ENCODE measurements at places on chromosomes 5 and 9.
A peak's percentile ranks its signal among the peaks of the same experiment; 100 is the strongest.

GRCh38 chr5:148957591-148958202 is 105.2 kb downstream of the SH3TC2 start:
- DNase-seq = peak; percentile 14

DNA sequence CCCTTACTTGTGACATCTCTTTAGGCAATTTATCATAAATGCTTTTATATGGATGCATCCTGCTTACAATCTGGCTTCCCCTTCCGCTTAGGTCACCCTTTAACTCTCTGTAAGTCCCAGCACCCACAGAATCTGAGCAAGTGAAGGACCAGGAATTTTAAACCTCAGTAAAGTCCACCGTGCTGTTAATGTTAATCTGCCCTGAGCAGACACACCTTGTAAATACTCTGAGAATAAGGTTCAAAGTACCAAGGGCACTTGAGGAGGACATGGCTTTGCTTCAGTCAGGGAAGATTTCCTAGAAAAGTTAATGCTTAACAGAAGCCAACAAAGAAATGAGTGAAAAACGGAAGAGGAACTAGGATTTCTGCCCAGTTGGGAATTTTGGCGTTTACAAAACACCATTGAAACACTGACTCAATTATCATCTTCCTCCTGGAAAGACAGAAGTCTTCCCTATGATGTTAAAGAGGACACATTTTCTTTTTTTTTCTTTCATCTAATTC is 26.4 kb upstream of the TTC39B start:
- DNase-seq = no peak

- DNase-seq = no peak
These were observed 26.0 kb downstream of the SPRY4 start for GRCh38 chr5:142298789-142299188.

DNA sequence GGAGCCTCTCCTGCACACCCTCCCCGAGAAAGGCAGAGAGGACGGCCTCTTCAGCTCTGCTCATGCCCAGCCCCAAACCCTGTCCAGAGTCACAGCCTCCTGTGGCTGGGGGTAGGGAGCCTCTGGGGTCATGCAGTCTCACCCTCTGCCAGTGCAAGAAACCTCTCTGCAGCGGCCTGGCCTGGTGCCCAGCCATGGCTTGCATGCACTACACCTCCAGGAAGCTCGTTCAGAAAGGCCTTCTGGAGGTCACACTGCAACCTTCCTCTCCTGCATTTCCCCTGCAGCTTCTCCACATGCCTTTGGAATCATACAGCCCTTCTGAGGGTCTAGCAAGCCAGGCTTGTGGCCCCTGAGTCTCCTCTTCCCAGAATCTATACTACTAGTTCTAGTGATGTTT is 17.9 kb downstream of the CSF1R start:
- DNase-seq = no peak

DNA sequence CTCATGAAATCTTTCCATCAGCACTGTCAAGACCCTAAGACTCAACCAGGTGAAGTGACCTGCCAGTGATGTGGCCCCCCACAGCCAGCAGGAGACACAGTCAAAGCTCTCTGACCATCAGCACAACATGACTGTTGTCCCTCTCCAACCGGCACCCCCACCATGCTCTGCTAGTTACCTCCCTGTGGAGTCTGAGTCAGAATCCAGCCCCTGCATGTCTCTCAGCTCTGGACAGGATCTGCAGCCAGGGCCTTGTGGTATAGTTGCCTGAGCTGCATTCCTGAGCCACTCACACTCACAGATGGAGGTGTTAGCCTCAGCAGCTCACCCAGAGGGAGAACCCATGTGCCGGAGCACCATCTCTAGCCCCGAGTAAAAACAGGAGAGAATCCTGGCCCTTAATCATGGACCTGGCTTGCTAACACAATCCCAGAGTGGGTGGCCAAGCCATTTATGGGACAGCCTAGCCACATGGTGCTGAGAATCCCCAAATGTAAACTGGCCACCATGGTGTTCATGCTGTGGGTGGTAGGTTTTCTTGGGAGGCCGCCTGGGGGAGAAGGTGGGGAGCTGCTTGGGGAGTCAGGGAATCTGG is 237.8 kb downstream of the PAPPA start:
- no peak for DNase-seq

DNA sequence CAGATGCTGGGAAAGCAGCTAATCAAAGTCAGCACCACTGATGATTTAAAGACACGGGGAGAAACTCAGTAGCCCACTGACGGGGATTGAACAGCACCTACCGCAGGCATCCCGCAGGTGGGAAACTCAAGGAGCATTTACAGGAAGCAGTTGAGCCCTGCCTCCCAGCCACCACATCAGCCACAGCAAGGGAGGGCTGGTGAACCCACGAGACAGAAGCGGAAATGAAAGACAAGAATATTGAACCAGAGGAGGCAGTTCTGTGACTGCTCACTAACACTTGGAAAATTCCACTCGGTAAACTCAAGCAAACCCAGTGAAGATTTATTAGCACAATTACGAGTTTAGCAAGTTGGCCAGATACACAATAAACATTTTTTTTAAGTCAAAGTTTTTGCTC is 10.6 kb upstream of the FAM163B start:
- no peak for DNase-seq

GRCh38 chr5:129460936-129461710 is 1.0 kb downstream of the ADAMTS19 start:
- DNase-seq = no peak

DNA sequence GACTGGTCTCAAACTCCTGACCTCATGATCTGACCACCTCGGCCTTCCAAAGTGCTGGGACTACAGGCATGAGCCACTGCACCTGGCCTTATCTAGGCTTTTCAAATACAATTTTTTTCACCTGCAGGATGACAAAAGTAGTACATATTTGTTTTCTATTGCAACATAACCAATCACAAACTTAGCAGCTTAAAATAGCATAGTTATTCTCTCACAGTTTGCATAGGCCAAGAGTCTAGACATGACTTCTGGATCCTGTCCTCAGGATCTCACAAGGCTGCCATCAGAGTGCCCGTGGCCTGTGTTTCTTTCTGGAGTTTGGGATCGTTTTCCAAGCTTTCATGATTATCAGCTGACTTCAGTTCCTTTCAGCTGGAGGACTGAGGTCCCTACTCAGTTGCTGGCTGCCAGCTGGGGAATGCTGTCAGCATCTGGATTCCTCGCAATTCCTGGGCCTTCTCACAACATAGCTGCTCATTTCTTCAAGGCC is 348.9 kb downstream of the ARHGEF28 start:
- DNase-seq = no peak

DNA sequence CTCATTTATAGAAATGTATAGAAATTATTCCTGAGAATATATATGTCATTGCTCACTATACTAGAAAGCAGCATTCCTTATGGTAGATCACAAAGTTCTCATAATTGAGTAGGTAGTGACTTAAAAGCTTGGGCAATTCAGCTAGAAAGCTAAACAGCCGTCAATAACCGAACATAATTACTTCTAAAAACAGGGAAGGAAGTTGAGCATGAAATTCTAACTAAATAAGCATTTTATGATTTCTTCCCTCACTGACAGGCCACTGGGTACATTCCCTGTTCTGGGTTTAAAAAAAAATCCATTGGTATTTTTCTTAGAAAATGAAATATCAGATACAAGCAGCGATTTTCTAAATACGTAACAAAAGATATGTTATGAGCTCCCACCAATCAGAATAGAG is 91.1 kb upstream of the DAB2 start:
- DNase-seq = no peak

DNA sequence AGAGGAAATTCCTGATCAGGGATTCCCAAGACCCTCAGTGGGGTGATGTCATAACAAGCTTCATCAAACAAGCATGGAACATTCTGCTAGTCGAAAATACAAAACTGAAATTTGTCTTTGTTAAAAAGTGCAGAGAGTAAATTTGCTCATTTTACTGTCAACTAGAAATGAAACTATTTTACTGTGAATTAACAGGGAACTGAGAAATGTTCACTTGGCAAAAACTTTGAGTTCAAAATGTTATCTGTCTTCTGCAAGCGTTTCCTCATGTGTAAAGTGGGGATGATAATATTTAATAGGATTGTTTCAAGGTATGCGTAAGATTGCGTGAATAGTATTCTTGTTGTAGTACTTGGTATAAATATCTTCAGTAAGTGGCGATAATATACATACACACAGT is 45.4 kb downstream of the ALDH1A1 start:
- DNase-seq = no peak

DNA sequence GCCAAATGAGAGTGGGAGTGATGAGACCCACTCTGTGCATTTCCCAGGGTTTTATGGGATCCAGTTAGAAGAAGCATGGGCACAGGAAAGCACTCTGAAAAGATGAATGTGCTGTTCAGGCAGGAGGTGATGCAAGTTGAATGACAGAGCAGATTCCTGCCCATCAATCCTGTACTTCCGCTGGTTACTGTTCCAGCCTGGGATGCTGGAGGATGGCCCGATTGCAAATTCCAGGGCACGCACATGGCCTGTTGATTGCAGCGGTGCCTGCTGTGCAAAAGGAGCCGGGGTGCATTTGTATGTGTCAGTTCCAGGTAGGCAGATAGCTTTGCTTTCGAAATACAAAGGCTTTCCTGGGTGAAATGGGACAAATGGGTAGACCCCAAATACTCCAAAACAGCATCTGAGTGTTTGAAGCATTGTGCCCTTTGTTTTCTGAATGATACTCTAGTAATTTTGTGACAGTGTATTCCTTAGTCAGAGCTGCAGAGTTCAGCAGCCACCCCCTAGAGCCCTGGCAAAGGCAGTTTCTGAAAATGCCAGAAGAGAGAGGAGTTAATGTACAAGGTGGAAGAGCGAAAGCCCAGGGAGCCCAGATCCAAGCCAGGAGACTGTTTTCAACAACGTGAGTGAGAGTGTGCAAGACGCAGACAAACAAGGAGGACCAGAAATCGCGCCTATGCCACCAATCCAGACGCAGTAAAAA is 454.2 kb upstream of the CLINT1 start:
- DNase-seq = no peak

DNA sequence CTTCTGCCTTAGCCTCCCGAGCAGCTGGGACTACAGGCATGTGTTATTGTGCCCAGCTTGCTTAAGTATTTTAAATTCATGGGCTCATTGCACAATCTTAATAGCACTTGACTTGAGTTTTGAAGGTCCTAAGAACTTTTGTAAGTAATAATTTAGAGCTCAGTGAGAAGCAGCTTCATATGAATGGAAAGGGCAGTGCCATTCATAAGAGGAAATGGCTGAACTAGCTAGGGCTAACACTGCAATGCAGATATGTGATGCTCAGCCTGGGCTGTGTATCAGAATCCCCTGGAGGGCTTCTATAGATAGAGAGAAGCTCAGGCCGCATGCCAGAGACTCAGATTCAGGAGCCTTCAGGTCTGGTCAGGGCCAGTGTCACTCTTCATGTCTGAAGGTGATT is 295.5 kb upstream of the DAP start:
- no peak for DNase-seq

GRCh38 chr5:9761706-9762105 is 131.6 kb upstream of the TAS2R1 start:
- DNase-seq = no peak
